ENCODE measurements at places on chromosomes 11 and 22.
A peak's percentile ranks its signal among the peaks of the same experiment; 100 is the strongest.

DNA sequence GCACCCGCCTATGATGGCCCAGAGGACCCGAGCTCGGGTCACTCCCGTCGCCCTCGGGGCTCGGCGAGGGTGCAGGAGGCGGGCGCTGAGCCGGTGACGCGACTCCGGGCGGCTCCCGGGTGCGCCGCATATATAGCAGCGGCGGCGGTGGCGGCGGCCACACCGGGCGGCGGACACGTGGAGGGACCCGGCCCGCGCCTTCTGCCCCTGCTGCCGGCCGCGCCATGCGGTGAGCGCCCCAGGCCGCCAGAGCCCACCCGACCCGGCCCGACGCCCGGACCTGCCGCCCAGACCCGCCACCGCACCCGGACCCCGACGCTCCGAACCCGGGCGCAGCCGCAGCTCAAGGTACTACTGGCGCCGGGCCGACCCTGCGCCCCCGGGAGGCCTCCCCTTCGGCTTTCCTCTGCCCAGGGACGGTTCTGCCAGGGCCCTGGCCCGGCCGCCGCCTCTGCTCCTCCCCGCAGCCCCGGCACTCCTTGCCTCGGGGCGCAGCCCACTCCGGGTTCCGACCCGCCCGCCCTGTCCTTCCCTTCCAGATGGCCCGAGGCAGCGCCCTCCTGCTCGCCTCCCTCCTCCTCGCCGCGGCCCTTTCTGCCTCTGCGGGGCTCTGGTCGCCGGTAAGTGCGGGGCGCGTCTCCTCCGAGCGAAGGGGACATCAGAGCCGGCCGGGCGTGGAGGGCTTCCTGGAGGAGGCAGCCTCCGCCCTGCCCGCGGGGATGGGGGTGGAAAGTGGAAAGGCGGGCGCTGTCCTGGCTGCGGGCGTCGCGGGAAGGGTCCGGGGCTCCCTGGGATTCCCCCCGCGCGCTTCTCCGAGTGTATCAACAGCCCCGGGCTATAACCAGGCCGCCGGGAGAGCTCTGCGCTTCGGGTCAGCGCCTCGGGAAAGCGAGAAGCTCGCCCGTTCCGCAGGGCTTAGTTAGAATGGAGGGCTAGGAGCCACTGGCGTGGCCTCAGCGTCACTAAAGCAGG lies at the start of gene GAL:
Gene GAL (plus strand): TSS at position 160 of the 972 bp plus-strand sequence. CDS start 380 bp downstream, at position 540.
- no peak for DNase-seq

DNA sequence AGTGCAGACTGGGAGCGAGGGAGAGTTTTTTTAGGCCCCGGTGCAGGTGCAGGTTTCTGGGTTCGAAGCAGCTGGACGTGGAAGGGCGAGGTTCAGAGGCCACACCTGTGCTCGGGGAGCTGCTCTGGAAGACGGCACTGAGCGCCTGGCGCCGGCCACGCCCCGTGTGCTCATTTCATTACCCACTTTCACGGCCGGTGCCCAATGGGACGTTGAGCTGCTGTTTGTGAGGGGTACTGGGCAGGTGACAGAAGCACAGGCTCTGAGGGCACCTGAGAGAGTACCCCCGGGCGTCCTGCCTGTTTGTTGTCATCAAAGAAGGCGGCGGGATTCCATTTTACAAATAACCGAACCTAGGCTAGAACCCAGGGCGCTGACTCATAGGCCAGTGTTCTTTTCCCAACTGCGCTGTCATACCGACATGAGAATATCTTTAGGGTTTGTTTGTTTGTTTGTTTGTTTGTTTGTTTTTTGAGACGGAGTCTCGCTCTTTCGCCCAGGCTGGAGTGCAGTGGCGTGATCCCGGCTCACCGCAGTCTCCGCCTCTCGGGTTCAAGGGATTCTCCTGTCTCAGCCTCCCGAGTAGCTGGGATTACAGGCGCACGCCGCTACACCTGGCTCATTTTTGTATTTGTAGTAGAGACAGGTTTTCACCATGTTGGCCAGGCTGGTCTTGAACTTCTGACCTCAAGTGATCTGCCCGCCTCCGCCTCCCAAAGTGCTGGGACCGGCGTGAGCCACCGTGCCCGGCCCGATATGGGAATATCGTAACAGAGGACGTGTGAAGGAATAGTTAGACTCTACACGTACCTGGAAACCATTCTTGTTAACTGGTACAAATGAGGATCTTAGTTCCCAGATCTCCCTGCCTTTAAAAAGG lies 16.6 kb upstream of the SPTBN2 start:
- DNase-seq: no peak

GRCh38 chr22:35250156-35250555 lies 7.1 kb upstream of the HMGXB4 start:
- DNase-seq: no peak

DNA sequence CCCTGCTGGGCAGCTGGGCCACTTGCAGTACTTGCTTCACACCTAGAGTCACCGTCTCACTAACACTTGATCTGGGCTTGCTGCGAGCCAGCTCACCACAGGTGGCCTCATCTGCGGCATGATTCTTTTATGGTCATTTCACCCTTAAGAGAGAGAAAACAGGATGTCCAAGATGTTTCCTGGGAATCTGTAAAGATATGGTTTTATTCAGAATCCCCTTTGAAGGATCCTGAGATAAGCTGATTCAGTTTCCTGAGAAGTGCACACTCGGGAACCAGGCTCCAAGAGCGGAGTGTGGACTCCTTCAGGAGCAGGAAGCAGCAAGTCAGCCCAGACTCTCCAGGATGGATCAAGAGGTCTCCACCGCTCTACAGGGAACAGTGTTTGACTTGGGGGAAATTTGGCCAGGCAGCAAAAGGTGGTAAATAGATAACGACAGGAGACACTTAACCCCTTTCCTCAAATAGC lies 21.8 kb upstream of the TP53AIP1 start:
- no peak for DNase-seq

- DNase-seq: no peak
Measured at GRCh38 chr11:60734279-60734678, 9.8 kb downstream of the MS4A18 start.

GRCh38 chr22:20970939-20971657 lies 4.0 kb downstream of the AIFM3 start:
- DNase-seq: no peak

- no peak for DNase-seq
Measured at GRCh38 chr11:95835351-95835750, 45.1 kb downstream of the CEP57 start.

GRCh38 chr11:111735262-111736116 lies 30.7 kb downstream of the PPP2R1B start:
- DNase-seq: no peak

DNA sequence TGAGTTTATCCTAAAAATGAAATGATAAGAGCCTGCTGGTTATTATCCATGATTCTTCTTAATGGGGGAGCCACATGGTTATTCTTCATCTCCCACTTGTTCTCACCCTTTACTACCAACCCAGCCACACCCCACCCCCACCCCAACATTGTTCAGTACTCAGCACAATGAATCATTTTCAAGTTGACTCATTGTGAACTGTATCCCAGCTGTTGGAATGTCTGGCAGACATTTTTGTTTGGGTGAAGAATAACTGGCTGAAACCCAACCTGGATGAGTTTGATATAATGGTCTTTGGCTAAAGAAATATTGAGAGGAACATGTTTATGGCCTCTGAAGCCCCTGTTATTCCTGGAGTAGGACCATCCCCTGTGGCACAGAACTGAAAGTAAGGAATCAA lies 136.2 kb downstream of the ELP4 start:
- DNase-seq: no peak

DNA sequence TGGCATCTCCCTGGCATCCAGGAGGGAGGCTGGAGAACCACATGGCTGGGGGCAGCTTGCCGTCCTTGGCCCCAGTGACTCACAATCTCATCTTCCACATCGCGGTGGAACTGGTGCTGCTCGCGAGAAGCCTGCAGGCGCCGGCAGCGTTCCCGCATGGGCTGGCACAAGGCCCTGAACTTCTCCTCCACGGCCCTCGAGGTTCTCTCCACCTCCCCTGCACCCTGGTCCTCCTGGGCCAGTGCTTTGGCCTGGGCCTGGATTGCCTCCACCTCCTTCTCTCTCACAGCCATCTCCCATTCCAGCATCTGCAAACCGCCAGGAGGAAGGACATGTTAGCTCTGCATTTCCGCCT lies 16.3 kb upstream of the RBM4B start:
- DNase-seq: no peak

DNA sequence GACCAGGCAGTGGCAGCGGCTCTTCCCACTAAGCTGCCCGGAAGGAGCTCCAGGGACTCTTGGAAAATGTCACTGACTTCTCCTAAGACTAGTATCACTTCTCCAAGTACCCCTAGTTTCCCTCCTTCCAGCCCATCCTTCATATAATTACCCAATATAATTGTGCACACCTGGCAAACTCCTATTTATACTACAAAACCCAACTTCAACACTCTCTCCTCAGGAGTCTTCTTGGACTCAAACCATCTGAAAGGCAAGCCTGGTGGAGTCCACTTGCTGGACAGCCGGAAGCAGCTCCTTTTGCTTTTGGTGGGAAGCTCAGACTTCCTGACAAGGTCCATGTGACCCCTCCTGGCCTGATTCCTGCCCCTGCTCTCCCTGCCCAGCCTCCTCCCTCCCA lies 955.9 kb downstream of the TBC1D22A start:
- no peak for DNase-seq

DNA sequence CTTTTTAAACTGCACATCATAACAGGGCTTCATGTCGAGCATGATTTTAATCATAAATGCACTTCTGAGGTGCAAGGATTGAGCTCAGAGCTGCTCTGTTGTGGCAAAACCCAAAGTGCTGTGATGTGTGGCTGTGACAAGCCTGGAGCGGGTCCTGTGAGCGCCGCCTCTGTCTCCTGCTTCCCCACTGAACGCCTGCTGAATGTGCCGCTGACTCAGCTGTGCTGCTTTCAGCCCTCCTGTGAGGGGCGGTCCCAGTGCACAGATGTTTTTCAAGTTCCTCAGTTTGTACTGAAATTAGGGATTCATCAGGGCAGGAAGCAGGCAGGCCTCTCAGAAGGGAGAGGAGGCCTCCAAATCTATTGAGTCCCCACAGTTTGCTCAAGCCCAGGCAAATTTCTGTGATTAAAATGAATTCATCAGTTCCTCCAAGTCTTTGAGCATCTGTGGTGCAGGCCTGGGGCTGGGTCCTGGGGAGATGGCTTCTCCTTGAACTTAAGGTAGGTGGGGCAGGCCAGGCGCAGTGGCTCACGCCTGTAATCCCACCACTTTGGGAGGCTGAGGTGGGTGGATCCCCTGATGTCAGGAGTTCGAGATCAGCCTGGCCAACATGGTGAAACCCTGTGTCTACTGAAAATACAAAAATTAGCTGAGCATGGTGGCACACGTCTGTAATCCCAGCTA lies 3.0 kb upstream of the GTSE1 start:
- no peak for DNase-seq

DNA sequence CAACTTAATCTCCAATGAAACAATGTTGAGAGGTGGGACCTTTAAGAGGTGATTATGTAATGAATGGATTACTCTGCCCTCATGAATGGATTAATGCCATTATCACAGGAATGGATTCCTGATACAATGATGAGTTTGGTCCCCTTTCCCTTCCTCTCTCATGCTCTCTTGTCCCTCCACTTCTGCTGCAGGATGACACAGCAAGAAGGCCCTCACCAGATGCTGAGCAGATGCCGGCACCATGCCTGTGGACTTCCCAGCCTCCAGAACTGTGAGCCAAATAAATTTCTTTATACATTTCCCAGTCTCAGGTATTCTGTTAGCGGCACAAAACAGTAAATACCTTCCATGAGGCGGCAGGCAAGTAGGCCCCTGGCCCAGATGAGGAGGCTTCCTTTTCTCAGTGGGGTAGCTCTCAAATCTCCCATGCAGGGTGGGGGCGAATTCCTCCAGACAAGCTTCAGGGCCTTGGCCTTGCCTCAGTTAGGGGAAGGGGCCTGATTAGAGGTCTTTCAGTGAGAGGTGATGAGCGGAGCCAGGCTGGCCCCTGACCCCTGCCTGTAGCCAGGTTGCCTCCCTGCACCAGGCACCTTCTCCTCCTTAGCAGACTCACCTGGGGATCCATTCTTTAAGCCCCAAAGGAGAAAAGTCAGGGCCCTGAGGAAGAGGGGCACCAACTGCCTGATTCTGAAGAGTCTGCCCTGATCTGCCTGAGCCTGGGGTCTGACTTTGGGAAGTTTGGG lies 86.0 kb downstream of the RRM1 start:
- DNase-seq: no peak

DNA sequence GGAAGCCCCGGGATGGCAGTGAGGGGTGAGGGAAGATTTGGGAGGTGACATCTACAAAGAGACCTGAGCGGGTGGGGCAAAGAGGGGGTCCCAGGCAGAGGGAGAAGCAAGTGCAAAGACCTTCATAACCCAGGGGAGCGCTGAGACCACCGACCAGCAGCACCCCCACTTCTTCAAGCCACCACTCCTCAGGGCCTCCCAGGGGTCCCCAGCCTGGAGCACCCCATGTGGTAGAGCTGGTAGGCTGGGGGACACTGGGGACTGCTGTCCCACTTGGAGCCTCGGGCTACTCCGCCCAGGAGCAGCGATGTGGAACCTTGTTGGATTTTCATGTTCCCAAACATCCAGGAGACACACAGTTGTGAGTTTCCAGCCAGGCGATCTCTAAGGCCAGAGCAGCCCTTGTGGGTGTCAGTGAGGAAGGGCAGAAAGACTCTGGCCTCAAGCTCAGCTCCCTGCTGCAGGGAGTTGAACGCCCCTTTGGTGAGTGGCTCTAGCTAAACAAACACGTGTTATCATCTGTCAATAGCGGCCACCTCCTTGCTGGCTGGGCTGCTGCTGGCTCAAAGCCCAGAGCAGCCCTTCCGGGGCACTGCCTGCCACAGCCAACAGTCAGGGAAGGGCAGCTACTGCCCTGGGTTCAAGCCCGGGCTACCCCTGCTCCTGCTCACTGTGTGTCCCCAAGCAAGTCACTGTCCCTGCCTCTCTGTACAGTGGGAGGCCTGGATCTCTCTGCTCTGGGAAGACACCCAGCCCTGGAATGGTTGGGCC lies 25.7 kb upstream of the CHKA start:
- peak; percentile 75 for DNase-seq

- DNase-seq: no peak
Measured at GRCh38 chr11:114449845-114450244, 10.6 kb downstream of the REXO2 start.

- DNase-seq: no peak
Measured at GRCh38 chr11:31651822-31652221, 142.3 kb downstream of the ELP4 start.

DNA sequence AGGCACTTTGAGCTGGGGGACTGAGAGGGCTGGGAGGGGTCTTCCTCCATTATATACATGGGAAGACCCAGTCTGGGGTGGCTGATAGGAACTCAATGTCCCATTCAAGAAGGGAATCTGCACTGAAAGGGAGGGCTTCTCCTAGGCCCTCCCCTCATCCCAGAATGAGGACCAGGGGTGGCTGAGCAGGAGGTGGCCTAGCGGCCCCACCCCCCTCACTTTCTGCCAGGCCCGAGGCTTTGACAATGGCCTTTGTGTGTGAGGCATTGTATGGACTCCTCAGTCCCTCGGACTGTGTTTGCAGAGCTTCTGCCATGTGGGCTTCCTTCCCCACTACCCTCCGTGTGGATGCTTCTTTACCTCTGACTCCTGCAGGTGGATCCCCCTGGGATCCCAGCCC lies 65.7 kb downstream of the NECTIN1 start:
- no peak for DNase-seq

GRCh38 chr11:63888170-63889086 lies 28.5 kb downstream of the RCOR2 start:
- DNase-seq: no peak
